Thoracic aorta (tissue), 2 donors: ENCODE measurements at places on chromosomes 4 and X.

- H3K27me3 ChIP-seq = no peaks in the 10 kb centered on the region
- no peak for DNase-seq
- H3K27ac ChIP-seq = peak overlapping the region; percentile 98
- H3K4me1 ChIP-seq = peaks cover 24% of the 10 kb centered on the region
Measured at GRCh38 chrX:107673431-107673830, 45.1 kb downstream of the PRPS1 start.

DNA sequence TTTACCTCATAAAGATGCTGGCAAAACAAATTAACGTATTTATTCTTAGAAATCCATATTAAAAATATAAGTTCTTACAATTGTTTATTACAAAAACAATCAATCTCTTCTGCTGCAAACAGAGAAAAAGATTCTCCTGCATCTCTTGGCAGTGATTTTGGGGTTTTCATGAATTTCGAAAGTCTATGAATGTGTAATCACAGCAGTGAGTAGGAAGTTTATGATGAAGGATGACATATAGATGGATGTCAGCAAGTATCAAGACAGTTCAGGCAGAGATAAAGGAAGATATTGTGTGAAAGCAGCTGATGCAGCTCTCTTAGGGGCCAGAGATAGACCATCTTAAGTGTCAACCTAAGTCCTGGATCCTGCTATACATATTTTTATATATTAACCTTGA lies 196.9 kb upstream of the BANK1 start:
- H3K4me3 ChIP-seq = no peak overlapping the region
- no peaks in the 10 kb centered on the region for H3K4me1 ChIP-seq
- H3K27ac ChIP-seq = no peak overlapping the region
- H3K27me3 ChIP-seq = no peaks in the 10 kb centered on the region
- DNase-seq = no peak

- no peak for DNase-seq
- no peaks in the 10 kb centered on the region for H3K4me1 ChIP-seq
- H3K4me3 ChIP-seq = no peak overlapping the region
- no peaks in the 10 kb centered on the region for H3K27me3 ChIP-seq
- no peak overlapping the region for H3K27ac ChIP-seq
Measured at GRCh38 chrX:40165861-40166260, 68.1 kb upstream of the BCOR start.

DNA sequence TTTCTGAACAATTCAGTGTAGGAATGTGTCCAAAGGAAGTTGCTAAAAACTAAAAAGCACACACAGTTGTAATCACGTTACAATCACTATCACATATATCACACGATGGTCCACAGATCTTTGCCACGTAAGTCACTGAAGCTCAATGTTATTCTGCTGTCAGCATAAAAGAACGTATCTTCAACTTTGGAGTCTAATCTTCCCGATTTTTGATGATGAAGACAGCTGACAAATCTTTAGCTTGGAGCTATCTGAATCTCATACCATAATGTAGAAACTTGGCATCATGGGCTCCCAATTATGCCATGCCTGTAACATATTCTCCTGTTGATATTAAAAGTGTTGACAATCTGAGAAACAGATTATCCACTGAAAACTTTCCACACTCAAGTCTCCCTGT lies 158.4 kb downstream of the UBE2NL start:
- H3K4me1 ChIP-seq = no peaks in the 10 kb centered on the region
- H3K36me3 ChIP-seq = no peaks in the 10 kb centered on the region
- no peak overlapping the region for H3K4me3 ChIP-seq
- H3K27ac ChIP-seq = no peak overlapping the region

- H3K27me3 ChIP-seq = no peaks in the 10 kb centered on the region
- H3K36me3 ChIP-seq = no peaks in the 10 kb centered on the region
- no peak overlapping the region for H3K4me3 ChIP-seq
- H3K27ac ChIP-seq = no peak overlapping the region
- H3K4me1 ChIP-seq = no peaks in the 10 kb centered on the region
Measured at GRCh38 chrX:98956014-98956413, 1454.1 kb downstream of the PCDH19 start.

GRCh38 chr4:54541426-54542118 lies 116.2 kb upstream of the KIT start:
- no peaks in the 10 kb centered on the region for H3K36me3 ChIP-seq
- H3K27ac ChIP-seq = no peak overlapping the region
- DNase-seq = no peak
- no peaks in the 10 kb centered on the region for H3K27me3 ChIP-seq

- H3K27ac ChIP-seq = no peak overlapping the region
- H3K36me3 ChIP-seq = no peaks in the 10 kb centered on the region
- H3K27me3 ChIP-seq = no peaks in the 10 kb centered on the region
- no peak overlapping the region for H3K4me3 ChIP-seq
- no peak for DNase-seq
Measured at GRCh38 chr4:29966386-29966785, 753.8 kb upstream of the PCDH7 start.

GRCh38 chrX:105781804-105782203 lies 40.5 kb upstream of the NRK start:
- no peak overlapping the region for H3K4me3 ChIP-seq
- H3K4me1 ChIP-seq = no peaks in the 10 kb centered on the region
- H3K27me3 ChIP-seq = no peaks in the 10 kb centered on the region
- DNase-seq = no peak
- no peak overlapping the region for H3K27ac ChIP-seq
- H3K36me3 ChIP-seq = no peaks in the 10 kb centered on the region

DNA sequence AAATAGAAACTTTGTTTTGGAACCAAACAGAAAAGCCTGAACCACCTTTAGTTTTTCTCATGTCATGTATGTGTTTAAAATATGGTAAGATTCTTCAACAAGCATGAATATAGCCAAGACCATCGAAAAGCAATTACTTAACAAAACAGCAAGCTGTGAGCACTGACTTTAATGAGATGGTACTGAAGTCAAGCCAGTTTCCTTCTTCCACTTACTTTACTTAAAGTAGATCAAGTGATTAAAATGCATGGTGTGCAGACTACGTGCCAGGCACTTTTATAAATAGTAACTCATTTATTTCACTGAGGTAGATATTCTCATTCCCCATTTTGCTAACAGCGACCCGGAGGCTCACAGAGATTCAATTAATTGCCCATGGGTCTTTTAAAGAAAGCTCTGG lies 46.2 kb upstream of the FGFBP2 start:
- no peaks in the 10 kb centered on the region for H3K4me1 ChIP-seq
- DNase-seq = no peak
- H3K27ac ChIP-seq = no peak overlapping the region
- H3K36me3 ChIP-seq = no peaks in the 10 kb centered on the region
- H3K4me3 ChIP-seq = no peak overlapping the region

- no peak overlapping the region for H3K4me3 ChIP-seq
- no peak overlapping the region for H3K27ac ChIP-seq
- no peaks in the 10 kb centered on the region for H3K27me3 ChIP-seq
- no peaks in the 10 kb centered on the region for H3K4me1 ChIP-seq
- no peak for DNase-seq
Measured at GRCh38 chr4:9988363-9988749, 32.9 kb downstream of the SLC2A9 start.

DNA sequence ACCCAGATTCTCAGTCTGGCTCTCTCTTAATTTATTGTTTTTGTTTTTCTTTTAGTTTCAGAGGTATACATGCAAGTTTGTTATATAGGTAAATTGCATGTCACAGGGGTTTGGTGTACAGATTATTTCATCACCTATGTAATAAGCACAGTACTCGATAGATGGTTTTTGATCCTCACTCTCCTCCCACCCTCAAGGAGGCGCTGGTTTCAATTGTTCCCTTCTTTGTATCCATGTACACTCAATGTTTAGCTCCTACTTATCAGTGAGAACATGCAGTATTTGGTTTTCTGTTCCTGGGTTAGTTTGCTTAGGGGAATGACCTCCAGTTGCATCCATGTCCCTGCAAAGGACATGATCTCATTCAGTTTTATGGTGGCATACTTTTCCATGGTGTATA lies 198.4 kb downstream of the STK32B start:
- H3K4me1 ChIP-seq = no peaks in the 10 kb centered on the region
- DNase-seq = no peak
- H3K27ac ChIP-seq = no peak overlapping the region
- no peak overlapping the region for H3K4me3 ChIP-seq
- no peaks in the 10 kb centered on the region for H3K27me3 ChIP-seq
- H3K36me3 ChIP-seq = no peaks in the 10 kb centered on the region

DNA sequence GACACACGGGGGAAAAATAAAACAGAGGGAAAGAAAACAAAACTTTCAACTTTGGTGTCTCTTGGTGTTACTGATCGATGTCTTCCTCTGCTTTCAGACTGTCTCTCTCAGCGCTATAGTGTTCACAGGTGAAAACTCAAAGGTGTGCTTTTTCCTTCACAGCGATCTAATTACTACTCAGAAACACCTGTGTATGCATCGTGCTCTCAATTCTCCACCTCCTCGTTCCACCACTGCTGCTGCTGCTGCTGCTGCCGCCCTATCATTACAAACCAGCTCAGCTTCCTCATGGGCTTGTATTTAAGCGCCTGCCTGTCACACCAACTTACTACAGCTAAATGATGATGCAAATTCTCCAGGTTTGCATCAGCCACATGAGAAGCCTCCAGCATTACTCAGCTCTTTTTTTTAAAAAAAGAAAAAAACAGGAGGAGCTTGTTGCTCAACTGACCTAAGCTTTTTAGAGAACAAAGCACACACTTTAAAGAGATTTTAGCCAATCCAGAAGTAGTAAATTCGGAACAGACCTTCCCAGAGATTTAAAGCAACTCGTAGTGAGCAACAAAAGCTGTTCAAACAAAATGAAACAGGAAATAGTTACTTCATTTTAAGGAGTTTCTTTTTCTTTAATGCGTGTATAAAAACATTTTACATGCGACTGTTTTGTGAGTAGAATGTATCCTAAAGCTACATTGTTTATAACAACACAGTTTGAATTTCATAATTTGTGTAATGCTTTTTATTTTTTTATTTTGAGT lies at the start of gene SLC7A11:
SLC7A11 (minus strand) TSS at position 274 of the 758 bp plus-strand sequence. CDS start 280 bp downstream, outside the sequence.
- H3K4me1 ChIP-seq = peaks cover 6% of the 10 kb centered on the region
- DNase-seq = peak; percentile 4
- no peaks in the 10 kb centered on the region for H3K36me3 ChIP-seq
- H3K4me3 ChIP-seq = peak within 1 kb of the TSS; percentile 66
